ENCODE measurements at places on chromosomes 16 and 17. TPM values are rescaled to one million over a fixed set of nuclear protein-coding genes. Genes with fewer than 3 reads are reported as not detected.
A peak's percentile ranks its signal among the peaks of the same experiment; 100 is the strongest.

ZNF423 gene
- total RNA-seq = 7.3 TPM

PSMD3 gene
- 77.0 TPM for total RNA-seq

ALDH3A1 gene
- 0.41 TPM for total RNA-seq

HAGH gene
- total RNA-seq = 51.8 TPM

DNAI2 gene
- not detected for total RNA-seq

TPSD1 gene
- total RNA-seq = not detected

METRNL gene
- total RNA-seq = 45.2 TPM

GRCh38 chr17:59483860-59484259 is 81.5 kb upstream of the DHX40 start:
- DNase-seq = no peak

DNA sequence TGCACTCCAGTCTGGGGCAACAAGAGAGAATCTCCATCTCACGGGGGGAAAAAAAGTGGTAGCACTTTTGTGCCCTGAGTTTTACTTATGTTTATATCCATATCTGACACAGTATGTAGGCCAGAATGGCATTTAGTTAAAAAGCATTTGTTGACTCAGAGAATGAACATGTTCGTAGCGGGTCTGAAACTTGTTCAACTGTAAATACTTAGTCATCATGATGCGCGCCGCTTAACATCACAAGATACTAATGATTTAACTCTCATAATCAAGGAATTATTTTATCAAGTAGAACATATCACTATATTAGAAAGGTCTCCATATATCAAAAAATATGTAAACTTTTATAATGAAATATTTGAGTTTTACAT is 55.3 kb upstream of the ITGA2B start:
- no peak for DNase-seq

DNA sequence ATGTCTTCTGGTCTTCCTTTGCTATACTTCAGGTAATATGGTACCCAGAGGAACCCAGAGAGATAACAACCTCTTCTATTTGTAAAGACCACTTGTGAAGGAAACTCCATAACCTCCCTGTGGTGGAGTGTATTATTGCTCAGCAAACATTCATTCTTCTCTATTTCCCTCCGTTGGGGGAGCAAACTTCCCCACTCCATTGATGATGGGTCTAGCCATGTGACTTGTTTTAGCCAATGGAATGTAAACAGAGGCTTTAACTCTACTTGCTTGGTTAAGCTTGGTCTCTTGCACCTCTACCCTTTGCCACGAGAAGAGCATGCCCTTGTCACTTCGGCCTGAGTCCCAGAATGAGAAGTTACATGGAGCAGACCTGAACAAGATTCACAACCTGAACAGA is 30.0 kb upstream of the SKAP1 start:
- no peak for DNase-seq

DNA sequence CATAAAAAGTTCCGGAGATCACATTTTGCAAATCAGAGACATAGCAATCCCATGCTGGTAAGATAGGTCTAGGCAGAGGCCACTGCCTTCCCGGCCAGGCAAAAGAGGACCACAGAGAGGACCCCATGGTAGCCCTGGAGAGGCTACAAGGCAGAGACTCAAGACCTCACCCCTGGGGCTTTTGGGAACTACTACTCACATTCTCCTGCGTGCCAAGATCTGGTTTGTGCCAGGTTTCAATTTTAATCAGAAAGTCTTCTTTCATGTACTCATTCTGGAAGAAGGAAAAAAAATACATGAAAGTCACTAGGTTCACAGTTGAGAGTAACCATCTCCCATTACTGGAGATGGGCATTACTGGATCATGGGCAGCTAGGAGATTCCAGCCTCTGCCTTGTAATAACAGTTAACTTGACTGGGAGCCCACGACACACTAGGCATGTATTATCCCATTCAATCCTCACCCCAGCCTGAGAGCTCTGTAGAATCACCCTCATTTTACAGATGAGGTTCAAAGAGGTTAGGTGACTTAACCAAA is 21.2 kb downstream of the PITPNA start:
- DNase-seq = no peak

- no peak for DNase-seq
These were observed 29.7 kb upstream of the DLX4 start for GRCh38 chr17:49939318-49939717.

- DNase-seq = no peak
These were observed 16.1 kb downstream of the ITGB4 start for GRCh38 chr17:75737133-75737962.

- DNase-seq = no peak
These were observed 52.3 kb downstream of the CYB5D2 start for GRCh38 chr17:4195306-4195705.

DNA sequence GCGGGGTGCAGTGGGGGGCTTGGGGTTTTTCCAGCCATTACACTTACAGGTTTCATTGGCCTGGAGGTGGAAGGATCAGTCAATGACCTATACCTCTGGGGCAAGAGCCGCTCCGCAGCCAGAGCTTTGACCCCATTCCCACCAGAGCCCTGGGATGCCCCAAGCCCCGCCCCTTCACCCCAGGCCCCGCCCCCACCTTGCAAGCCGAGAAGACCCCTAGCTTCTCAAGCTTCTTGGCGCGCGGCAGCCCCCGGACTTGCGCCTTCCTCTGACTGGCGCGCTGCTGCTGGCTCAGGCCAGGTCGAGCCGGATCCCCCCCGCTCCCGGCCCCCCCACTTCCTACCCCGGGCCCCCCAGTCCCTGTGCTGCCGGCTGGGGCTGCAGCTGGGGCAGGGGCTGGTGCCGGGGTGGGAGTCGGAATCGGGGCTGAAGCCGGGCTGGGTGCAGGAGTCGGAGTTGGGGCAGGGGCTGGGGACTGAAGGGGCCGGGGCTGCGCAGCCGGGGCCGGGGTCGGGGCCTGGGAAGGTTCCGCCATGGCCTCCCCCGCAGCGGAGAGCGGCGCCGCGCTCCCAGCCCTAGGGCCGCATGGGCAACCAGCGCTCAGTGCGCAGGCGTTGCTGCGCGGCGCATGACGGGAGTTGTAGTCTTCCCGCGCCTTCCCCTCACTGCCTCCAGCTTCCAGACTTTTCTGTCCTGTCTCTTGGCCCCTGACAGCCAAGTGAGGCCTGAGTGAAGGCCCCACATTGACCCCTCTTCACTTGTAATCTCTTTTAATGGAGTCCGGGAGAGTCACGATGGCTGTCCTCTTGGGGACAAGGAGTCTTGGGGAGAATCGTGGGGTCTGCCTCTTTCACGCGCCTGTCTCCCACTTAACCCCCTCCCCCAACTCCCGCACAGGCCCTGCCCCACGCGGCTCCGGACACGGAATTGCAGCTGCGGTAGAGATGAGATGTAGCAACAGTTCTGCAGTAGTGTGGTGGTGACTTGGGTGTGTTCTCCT is at the start of gene KAT2A:
KAT2A (minus strand) TSS at position 598 of the 1,000 bp plus-strand sequence; CDS start at position 535, 63 bp downstream.
- DNase-seq = peak; percentile 96

- no peak for DNase-seq
These were observed 21.6 kb upstream of the BAHCC1 start for GRCh38 chr17:81373536-81374160.

- no peak for DNase-seq
These were observed 540.8 kb upstream of the HSBP1 start for GRCh38 chr16:83266848-83267553.

DNA sequence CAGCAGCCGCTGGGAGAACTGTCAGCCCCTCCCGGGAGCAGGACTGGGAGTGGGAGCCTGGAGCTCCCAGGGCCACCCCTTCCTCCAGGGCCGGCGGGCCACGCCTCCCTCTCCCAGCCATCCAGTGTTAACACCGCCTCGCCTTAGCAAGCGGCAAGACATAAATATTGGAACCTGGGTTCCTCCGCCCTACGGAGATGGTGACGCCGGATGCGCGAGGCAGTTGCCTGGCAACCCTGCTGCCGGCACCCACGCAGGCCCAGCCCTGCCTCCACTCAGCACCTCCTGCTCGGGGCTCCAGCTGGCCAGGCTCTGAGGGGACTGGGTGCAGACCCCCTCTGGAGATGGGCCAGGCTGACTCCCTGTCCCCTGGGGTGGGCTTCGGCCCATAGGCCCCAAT is 27.4 kb upstream of the CACNA1H start:
- peak; percentile 80 for DNase-seq

DNA sequence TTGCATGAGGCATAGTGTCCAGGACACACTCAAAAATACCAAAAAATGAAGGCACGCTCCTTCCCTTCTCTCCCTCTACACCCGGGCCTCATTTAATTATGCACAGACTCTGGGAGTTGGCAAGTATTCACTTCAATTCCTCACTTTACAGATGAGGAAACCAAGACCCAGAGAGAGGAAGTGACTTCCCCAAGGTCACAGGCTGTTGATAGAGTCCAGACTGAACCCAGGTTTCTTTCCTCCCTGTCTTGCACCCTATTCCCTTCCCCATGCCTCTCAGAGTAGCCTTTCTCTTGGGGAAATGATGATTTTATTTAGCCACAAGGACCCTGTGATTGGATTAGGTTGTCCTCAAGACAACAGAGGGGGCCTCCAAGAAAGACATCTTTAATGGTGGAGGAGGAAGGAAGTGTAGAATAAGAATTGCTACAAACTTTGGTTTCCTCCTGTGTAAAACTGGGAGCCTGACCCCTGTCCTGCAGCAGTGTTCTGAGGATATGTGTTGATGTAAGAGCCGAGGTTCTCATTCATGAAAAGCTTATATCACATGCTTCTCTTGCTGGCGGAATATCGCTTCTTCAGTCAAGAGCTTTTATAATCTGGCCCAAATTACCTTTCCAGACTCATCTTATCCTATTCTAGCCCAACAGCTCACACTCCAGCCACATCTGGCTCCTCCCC is 48.8 kb upstream of the SIAH1 start:
- DNase-seq = no peak

DNA sequence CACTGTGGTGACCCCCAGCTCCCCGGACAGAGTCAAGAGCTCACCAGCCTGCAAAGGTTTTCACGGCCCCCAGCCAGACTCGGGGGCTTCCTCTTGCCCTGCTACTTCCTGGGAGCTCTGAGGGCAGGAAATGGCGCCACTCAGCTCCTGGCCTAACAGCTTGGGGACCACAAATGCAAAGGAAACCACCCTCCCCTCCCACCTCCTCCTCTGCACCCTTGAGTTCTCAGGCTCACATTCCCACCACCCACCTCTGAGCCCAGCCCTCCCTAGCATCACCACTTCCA is 375 bp upstream of the SPN start:
- no peak for DNase-seq

DNA sequence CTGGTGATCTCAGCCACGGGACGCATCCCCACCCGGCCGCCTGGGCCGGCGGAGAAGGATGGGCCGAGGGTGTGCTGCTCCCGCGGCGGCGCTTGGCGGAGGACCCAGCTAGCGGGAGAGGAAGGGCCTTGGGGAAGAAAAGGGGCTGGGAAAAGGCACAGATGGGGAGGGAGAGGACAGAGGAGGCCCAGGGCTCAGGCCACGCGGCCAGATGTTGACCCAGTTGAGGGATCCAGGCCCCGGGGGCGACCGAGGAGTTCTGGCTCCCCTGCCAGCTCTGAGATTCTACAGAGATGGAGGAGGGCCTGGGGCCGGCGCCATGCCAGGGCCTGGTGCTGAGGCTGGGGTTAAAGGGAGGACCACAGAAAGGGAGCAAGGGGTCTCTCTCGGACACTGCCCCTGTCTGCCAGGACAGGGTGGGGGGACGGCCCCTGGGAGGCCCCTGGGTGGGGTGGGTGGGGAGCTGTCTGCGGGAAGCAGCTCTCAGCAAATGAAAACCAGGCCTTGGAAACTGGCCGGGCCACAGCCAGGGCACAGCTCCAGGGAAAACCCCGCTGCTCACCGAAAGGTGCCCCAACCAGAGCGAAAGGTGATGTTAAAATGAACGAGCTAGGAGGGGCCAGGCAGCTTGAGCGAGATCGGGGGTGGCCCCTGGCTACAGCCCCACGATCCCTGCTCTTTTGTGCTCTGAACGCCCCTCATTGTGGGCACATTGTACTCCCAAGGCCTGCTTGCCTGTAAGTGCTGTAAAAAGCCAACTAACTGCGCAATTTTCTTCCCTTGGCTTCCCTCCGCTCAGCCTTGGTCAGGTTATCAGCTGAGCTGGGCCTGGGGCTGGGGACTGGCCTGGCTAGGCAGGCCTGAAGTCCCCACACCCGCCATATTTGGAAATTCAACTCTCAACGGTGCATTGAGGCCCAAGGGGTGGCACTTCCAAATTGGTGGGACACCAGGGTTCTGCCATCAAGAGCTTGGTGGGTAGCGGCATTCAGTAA is 191.4 kb downstream of the ZNF423 start:
- no peak for DNase-seq

GRCh38 chr17:70780031-70780430 is 610.7 kb downstream of the KCNJ2 start:
- no peak for DNase-seq

DNA sequence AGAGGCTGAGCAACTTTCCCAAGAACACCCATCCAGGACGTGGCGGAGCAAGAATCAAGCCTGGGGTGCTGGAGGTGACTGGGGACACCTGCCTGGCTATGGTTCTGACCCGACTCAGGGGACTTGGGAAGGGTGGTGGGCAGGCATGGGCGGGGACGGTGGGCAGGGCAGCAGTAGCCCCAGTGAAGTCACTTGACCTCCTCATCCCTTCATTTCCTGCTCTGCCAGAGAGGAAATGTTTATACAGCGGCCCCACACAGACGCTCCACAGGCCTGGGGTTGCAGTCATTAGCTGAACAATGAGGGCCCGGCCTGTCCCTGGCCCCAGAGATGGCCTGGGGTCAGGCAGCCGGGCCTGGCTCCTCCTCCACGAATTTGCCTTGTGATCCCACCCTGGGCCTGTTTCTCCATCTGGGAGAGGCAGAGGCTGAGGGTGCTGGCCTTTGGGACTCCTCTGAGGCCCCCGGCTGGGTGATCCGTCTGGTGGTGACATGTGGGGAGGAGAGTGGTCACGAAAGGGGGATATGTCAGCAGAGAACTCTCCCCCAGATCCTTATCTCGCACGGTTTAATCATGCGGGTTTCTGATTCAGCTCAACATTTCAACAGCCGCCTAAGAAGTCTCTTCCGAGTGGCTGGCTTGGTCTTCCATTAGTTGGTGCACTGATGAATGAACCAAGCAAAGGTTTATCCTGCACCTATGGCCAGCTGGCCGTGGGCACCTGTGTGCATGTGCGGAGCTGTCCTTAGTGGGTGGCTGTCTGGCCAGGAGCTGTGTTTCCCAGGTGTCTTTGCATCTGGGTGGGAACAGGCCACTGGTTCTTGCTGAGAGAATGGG is 175.9 kb downstream of the IRF8 start:
- DNase-seq = no peak

DNA sequence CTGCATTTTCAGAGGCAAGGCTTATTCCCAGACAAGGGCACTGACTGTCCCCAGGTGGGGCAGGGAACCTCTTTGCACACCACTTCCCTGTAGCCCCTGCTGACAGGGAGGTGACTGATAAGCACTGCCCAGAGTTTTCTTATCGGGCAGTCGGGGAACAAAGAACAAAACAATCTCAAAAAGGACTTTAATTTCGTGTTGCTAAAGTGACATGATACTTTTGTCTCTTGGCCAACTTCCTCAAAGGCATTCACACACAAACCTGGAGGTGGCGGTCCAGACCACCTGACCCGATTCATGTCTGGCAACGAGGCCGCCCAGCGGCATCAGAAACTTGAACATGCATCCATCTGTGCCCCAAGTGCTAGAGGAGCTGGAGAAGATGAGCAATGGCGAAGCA is 28.9 kb downstream of the ZDHHC7 start:
- no peak for DNase-seq

DNA sequence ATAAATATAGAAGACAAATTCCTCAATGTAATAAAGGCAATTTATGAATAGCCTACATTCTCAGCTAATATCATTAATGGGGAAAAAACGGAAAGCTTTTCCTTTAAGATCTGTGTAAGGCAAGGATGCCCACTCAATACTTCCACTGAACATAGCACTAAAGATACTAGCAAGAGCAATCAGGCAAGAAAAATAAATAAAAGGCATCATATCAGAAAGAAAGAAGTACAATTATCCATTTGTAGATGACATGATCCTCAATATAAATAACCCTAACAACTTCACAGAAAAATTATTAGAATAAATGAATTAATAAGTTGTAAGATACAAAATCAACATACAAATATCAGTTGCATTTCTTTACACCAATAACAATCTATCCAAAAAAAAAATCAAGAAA is 37.1 kb downstream of the C16orf87 start:
- DNase-seq = no peak
